Activated naive CD4-positive, alpha-beta T cell treated with anti-CD3 and anti-CD28 coated beads, Interleukin-2, amount 50 U/mL, for 72 hours (primary cell): ENCODE measurements at places on chromosomes 7 and 10.

DNA sequence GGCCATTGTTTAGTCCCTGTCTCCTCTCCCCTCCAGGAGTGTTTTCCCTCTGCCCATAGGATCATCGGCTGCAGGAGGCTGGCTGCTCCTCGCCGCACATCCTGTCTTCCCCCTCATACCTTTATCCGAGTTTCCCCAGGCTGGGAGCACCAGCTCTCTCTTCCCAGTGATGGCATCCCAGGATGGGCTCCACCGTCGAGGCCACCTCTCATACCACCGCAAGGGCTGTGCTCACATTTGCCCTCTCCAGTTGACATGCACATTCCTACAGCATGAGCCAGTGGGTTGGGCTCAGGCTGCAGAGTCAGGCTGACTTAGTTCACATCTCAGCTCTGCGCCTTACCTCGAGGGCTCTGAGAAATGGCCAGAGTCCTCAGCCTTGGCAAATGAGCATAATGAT lies 12.1 kb downstream of the HKDC1 start:
- no peak for DNase-seq

DNA sequence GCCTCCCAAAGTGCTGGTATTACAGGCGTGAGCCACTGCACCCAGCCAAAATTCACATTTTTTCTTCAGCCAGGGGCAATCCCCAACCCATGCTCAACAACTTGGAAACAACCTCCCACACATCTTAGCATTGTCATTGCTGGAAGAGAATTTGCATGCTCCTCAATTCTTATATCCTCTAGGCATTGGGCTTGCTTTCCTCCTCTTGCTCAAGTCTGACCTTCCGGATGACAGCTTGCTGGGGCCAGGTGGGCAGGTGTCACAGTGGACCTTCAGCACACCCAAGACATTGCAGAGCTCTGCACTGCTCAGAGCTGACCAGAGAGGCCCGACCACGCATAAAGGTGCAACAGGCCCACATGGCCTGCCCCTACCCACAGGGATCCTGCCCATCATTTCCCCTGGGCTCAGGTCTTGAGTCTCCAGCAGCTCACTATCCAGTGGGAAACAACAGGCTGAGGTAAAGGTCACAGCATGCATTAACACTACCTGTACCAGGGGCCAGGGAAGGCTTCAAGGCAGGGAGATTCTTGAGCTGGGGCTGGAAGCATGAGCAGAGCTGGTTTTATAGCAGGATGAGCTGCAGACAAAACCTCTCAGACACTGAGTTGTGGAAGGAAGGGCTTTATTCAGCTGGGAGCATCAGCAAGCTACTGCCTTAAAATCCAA lies 6.8 kb upstream of the GPR15LG start:
- no peak for DNase-seq

DNA sequence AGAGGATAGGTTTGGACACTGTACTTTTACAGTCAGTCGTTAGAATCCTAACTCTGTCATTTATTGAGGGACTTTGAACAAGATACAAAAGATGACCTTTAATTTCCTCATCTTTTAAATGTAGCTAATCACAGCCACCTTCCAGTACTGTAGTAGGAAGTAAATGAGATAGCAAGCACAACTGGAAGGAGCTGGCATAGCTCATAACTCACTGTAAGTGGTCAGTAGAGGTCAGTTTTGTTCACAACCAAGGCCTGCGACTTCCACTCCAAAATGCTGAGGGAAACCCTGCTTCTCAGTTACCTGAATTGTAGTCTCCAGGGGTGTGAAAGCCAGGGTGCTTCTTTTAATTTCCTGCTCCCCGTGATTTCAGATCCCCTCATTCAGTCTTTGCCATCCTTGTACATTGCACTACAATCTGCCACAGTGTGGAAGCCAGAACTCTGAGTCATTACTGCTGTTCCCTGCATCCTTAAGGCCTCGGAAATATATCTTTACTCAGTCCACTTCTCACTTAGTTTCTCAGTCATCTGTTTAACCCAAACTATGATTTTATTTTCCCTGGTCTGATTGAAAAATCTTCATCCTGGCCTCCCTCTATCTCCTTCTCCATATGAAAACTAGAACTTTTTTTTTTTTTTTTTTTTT lies 361.2 kb downstream of the NRG3 start:
- DNase-seq = no peak

- DNase-seq = no peak
Measured at GRCh38 chr10:11604865-11605650, 6.4 kb downstream of the USP6NL start.

DNA sequence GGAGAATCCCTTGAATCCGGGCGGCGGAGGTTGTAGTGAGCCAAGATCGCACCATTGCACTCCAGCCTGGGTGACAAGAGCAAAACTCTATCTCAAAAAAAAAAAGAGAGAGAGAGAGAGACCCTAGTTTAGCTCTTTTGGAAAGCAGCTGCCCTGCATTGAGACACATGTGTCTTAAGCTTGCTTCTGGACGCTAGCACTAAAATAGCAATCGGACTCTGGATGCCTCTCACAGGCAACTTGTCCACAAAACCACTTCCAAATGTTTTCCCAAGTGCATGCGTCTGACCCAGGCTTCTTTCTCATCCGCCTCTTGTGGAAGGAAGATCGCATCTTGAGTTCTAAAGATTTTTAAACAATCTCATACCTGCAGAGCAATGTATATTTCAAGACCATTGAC lies 182.7 kb downstream of the CUX1 start:
- no peak for DNase-seq

DNA sequence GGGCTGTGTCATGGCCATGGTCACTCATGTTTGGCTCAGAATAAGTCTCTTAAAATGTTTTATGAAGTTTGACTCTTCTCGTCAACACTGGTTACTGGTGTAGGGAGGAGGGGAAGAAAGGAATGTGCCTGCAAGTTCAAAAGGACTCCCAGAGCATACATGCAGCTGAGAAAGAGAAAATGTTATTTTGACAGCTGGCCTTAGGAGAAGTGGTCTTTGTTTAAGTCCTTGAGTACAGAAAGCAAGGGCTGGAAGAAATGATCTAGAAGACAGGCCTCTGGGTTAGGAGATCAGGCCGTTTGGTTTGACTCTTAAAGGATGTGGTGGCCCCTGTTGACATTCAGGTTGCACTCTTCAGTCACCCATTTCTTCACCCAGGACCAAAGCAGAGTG lies 245.5 kb downstream of the REEP3 start:
- no peak for DNase-seq

- DNase-seq = no peak
Measured at GRCh38 chr7:25754333-25754732, 397.7 kb upstream of the NFE2L3 start.

DNA sequence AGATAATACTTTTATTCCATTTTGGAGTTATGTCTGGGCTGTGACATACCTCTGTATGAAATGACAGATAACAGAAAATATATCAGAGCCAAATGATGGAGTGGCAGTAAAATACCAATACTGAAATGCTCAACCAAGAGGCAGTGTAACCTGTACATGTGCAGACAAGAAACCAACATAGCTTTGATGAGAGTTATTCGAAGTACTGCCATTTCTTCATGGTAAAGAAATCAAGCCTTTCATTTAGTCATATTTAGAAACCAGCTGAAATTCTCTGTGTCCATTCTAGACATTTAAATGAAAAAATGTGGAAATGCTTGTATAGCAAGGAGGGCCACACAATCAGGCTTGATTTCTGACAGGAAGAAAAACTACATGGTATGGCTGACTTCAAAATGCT lies 127.1 kb upstream of the PTPRZ1 start:
- no peak for DNase-seq

DNA sequence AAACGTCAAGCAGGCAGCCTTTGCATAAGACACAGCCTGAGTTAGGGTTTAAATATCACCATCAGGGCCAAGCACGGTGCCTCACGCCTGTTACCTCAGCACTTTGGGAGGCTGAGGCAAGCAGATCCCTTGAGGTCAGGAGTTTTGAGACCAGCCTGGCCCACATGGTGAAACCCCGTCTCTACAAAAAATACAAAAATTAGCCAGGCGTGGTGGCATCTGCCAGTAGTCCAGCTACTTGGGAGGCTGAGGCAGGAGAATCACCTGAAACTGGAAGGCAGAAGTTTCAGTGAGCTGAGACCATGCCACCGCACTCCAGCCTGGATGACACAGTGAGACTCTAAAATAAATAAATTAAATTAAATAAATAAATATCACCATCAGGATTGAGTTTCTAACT lies 33.0 kb downstream of the SRPK2 start:
- DNase-seq = no peak

GRCh38 chr10:132328738-132329137 lies 3.3 kb upstream of the LRRC27 start:
- no peak for DNase-seq

- DNase-seq = no peak
Measured at GRCh38 chr7:88316456-88316855, 9.8 kb upstream of the STEAP4 start.

GRCh38 chr7:104038136-104038535 lies 48.7 kb upstream of the RELN start:
- no peak for DNase-seq

GRCh38 chr7:112484671-112485167 lies 3.9 kb downstream of the LSMEM1 start:
- no peak for DNase-seq

DNA sequence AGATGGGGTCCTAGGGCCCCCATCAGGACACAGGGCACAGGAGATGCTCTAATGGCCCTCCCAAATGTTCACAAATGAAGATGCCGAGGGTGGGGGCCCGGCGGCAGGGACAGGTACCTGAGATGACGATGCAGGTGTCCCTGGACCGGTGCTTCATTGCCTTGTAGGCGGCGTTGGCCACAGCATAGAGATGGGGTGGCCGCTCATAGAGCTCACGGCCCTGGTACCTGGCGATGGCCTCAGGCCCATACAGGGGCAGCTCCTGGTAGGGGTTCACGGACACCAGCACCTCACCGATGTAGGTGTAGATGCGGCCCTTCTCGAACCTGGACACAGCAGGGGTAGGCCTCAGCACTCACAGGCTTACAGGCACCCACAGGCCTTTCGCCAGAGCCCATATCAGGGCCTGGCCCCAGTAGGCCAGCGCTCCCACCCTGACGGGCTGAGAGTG lies 2.0 kb downstream of the MYO1G start:
- DNase-seq = no peak

DNA sequence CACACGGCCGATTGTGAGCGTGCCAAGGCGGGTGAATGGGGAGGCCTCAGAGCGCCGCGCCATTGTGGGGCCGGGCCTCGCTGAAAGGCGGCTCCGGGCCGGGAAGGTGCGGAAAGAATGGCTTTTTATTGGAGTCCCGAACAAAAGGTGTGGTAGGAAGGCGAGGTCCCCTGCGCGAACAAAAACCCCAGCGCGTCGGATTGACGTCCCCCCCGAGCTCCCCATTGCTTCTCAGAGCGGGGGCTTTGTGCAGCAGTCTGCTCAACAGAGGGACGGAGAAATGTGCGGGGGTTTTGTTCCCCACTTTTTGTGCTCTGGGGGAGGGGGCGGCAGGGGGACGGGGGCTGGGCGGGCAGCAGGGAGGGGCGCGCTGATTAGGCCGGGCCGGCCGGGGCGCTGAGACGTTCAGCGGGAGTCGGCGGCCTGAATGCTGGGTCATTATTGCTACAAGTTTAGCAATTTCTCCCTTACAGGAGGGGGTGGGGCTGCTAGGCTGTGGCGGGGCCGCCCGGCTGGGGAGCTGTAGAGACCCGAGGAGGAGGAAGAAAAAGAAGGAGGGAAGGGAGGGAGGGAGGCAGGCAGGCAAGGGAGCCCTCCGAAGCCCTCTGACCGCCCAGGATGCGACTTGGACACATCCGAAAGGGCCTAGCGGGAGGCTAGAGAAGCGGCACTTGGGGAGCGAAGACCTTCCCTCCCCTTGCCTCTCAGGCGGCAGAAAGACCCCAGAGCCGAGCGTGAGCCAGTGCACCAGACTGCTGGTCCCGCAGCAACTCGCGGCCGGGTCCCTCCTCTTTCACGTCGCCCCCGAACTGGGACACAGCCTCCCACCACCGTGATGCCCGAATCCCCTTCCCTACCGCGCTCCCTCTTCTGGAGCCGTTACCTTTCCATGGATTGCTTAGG lies 4.6 kb downstream of the NKX2-3 start:
- DNase-seq = no peak

DNA sequence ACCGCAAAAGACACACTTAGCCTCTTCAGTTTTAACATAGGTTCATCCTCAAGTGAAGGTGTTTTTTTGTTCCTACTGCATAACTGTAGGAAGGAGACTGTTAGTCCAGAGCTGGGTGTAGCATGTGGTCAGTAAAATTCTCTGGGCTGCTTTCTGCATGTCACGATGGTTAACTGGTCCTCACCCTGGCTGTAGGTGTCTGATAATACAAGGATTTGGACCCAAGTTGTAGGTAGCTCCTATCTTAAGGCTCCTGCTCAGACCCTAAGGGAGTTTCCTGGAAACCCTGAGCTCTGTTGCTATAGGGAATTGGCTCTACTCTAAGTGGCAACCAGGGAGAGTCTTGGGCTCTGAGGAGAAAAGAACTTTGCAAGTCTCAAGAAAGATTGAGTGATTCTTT lies 112.9 kb downstream of the SAMD9 start:
- DNase-seq = no peak

GRCh38 chr10:55098452-55098851 lies 297.4 kb upstream of the PCDH15 start:
- DNase-seq = no peak

GRCh38 chr7:106059556-106059955 lies 52.6 kb downstream of the SYPL1 start:
- no peak for DNase-seq

DNA sequence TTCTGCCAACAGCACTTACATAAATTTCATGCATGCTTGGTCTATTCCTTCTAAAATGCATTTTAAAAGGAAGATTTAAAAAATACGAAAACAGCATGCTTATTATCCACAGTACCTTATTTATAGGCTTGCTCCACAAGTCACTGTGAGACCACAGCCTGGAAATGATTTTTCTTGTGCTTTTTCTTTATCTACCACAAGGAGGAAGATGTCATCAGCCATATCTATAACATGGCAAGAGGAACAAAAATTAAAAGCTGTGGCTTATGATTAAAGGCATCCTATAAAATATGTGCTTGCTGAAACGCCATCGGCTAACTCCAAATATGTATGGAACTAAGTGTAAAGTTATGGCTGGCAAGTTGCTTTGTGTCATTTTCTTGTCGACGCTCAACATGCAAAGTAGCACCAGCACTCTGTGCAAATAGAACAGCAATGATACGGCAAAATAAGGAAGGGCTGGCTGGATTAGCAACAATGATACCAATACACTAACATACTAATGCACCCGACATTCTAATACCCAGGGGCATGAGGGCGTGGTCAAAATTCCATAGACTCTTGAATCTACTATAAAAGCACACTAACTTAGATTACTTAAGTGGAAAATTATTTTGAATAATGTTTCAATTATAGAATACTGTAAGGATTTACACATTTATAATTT lies 41.2 kb upstream of the AKR1E2 start:
- no peak for DNase-seq

- no peak for DNase-seq
Measured at GRCh38 chr10:17237149-17237527, 9.1 kb downstream of the VIM start.
